ENCODE measurements at places on chromosomes 5 and 9. TPM values are rescaled to one million over a fixed set of nuclear protein-coding genes. Genes with fewer than 3 reads are reported as not detected.

Gene MARVELD2
- total RNA-seq: 23.4 TPM

Gene SMC2
- total RNA-seq: 7.3 TPM

Gene NME5
- total RNA-seq: not detected

Gene PCDHA9
- total RNA-seq: 0.11 TPM

Gene TYRP1
- 3.4 TPM for total RNA-seq

Gene C5orf58
- not detected for total RNA-seq

Gene ANXA1
- total RNA-seq: 910 TPM

Gene ZBED3
- 20.5 TPM for total RNA-seq

Gene PCDHB2
- 3.3 TPM for total RNA-seq

Gene NIM1K
- total RNA-seq: 4.7 TPM

Gene TTLL11
- 14.0 TPM for total RNA-seq

Gene TMOD1
- 8.4 TPM for total RNA-seq

Gene PCDHGB4
- total RNA-seq: 2.7 TPM

Gene FGF10
- 2.5 TPM for total RNA-seq

Gene DNAJC18
- 9.0 TPM for total RNA-seq

Gene SOHLH1
- total RNA-seq: not detected

Gene IRX2
- 53.2 TPM for total RNA-seq

Gene SH3PXD2B
- total RNA-seq: 17.1 TPM

Gene NRARP
- 6.1 TPM for total RNA-seq

Gene BAG1
- 142 TPM for total RNA-seq

Gene TRPM3
- not detected for total RNA-seq

Gene LHX3
- not detected for total RNA-seq

Gene SAXO1
- not detected for total RNA-seq

Gene PCDH1
- total RNA-seq: 49.6 TPM

Gene CTNND2
- 5.9 TPM for total RNA-seq

Gene TNFSF8
- 6.5 TPM for total RNA-seq

Gene GRXCR2
- total RNA-seq: not detected

Gene DMRT3
- total RNA-seq: not detected

Gene CCNB1
- total RNA-seq: 3.3 TPM

Gene SHOC1
- not detected for total RNA-seq

Gene NTRK2
- total RNA-seq: 2.4 TPM

Gene ZNF169
- 14.7 TPM for total RNA-seq

Gene IFNA13
- total RNA-seq: not detected

Gene HTR1A
- total RNA-seq: not detected

Gene OBP2B
- total RNA-seq: not detected

Gene KYAT1
- 3.9 TPM for total RNA-seq

Gene GAPT
- total RNA-seq: not detected

Gene FOXD4L3
- total RNA-seq: 2.1 TPM

Gene SPATA31D4
- not detected for total RNA-seq

Gene SMIM15
- 44.2 TPM for total RNA-seq

Gene ADAMTS2
- total RNA-seq: 23.9 TPM

Gene CRHBP
- total RNA-seq: 0.63 TPM

Gene DRD1
- 0.09 TPM for total RNA-seq

Gene RAPGEF1
- 82.8 TPM for total RNA-seq

Gene MAST4
- total RNA-seq: 67.3 TPM

Gene CHSY3
- 3.6 TPM for total RNA-seq

Gene RAD50
- 30.4 TPM for total RNA-seq

Gene S100Z
- total RNA-seq: 0.37 TPM

Gene CSF1R
- 101 TPM for total RNA-seq

Gene LPAR1
- total RNA-seq: 18.2 TPM

Gene NOXA1
- 9.2 TPM for total RNA-seq

Gene GRAMD2B
- total RNA-seq: 14.9 TPM

Gene NR6A1
- 18.2 TPM for total RNA-seq

Gene ANKRD55
- total RNA-seq: 0.30 TPM
